T-helper 17 cell (primary cell): ENCODE measurements at places on chromosomes 1 and 21.

DNA sequence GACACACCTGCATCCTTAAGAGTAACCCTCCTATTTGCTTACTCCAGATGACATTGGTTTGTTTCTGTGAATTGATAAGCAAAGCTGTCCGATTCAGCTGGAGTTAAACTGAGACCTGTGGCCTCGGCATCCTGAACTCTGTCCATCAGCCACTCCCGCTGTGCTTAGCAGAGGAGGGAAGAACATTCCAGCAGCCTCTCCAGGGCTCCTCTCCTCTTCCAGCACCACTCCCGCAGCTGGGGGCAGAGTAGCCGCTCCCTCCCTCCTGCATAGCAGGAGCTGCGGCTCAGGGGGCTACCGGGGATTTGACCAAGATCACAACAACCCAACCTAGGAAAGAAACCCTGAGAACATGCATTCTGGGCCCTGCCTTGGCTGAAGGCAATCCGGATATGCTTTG is 8.8 kb downstream of the LRRC38 start:
- no peak for DNase-seq

DNA sequence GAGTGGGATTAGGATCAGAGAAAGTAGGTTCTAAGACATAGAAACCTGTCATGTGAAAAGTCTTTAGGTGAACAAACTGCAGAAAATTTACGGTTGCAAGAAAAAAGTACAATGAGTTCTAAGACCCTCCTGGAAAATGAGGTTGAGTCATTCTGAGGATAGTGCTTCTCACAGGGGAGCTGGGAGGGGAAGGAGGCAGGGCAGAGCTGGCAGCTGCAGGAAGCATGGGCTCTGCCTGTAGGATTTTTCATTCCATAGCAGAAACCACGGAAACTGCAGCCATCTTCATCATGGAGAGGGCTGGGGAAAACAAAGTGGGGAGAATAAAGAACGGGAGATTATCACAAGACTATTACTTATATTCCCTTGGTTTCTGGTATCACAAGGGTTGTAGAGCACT is 25.8 kb upstream of the THEM4 start:
- DNase-seq: no peak

DNA sequence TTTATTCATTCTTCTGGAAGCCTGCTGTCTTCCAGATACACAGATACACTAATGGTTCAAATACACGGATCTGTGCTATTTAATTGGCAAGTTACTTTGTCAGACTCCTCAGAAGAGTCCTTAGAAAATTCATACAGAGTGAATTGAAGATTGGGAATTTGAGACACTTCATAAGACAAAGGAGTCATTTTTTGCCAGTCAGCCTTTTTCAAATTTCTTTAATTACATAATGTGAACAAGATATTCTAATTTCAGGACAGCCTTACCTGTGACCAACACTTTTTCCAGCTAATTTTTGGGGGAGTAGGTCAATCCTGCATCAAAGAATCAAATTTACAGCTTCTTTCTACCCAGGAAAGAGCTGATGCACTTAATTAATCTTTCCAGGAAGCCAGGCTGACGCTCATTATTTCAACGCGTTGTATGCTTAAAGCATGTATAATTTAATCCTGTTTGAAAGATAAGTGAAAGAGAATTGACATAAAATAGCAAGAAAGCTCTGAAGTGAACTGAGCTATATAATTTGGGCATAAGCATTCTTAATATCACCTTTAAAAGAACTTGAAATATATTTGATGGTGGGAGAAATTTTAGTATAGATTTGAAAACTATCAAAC is 12.8 kb upstream of the NRIP1 start:
- DNase-seq: no peak

- no peak for DNase-seq
Observed at GRCh38 chr1:186950547-186950946, 121.8 kb downstream of the PLA2G4A start.

GRCh38 chr1:215076322-215076721 is 6.2 kb upstream of the KCNK2 start:
- no peak for DNase-seq
